ENCODE measurements at places on chromosomes 1 and 21.
A peak's percentile ranks its signal among the peaks of the same experiment; 100 is the strongest.

DNA sequence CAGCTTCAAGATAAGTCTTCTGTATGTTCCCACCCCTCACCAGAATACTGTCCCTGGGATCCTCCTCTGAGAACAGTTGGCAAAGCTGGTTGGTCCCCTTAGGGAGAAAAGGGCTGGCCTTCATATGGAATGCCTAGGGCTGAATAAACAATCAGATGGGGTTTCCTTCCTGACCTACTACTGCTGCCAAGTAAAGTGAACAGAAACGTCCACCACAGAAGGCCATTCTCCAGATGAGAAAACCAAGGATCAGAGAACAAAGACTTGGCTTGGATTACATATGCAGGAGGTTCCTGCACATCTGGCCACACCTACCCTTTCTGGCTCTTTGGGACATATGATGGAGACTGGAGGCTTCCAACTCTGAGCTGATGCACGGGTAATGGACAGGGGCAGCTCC, 194.5 kb downstream of the HIVEP3 start:
- DNase-seq, result no peak

DNA sequence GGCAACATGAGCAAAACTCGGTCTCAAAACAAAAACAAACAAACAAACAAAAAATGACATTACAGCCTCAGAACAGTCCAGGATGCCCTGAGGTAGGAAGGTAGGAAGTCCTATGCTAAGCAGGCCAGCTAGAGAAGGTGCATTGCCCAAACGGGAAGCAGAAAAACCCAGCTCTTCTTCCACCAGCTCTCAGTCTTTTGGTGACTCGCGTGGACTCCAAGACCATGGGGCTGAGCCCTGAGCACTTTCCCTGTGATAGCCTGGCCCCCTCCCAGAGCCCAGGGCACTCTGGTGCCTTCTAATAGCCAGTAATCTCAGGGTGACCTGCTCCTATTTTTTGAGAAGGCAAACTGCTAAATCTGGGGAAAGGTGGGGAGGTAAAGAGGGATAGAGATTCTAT, 16.1 kb downstream of the PHLDA3 start:
- no peak for DNase-seq

DNA sequence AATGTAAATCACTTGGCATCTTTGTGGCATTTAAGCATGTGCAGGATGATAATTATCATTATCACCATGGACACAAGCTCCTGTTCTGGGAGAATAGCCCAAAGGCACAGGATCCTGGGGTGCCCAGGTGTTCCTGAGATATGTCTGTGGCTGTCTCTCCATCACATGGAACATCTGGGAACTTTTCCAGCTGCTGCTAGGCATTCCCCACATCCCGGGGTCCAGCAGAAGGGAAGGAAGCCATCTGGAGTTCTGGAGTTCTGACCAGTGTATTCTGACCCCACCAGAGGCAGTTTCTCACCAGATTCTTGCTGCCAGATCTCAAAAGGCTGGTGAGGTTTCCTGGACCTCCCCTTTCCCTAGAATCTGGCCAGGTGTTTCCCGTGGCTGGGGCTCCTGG, 259.7 kb upstream of the VAMP3 start:
- DNase-seq, result no peak

GRCh38 chr1:204065174-204065985, 7.5 kb upstream of the SOX13 start:
- no peak for DNase-seq

DNA sequence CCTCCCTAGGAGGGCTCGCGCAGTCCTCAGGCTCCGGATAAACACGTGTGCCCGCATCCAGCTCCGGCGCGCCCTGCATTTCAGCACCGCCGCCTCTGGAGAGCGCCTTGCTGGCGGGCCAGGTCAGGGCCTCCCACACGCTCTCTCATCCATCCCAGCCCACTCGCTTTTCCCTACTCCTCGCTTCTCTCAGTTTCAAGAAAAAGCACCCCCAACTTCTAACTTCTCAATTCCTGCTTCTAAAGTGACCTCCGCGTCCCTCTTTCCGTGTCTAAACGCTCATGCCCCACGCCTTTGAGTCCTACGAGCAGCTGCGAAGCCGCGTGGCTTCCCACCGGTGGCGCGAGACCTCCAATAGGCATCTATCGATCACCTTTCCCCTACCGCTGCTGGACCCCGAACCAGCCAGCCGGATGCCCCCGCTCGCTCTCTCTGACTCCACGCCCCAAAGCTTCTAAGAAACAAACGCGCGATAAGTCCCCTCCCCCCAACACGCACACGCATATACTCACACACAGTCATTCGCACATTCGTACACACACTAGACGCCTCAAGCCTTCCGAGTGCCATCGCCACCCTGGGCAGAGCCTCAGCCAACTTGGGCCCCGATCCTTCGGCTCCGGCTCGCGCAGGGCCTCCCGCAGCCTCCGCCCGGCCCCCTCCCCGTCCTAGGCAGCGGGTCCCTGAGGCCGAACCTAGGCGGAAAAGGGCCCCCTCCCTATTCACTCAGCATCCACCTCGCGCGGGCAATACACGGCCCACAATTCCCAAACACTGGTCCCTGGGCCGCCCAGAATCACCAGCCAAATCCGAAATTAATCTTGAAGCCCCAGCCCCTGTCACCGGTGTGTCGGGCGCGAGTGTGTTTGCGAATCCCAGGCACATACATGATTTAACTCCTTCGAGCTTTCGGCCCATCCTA, 1.1 kb downstream of the NMNAT2 start:
- DNase-seq, result peak; percentile 90

- DNase-seq, result no peak
Observed at GRCh38 chr1:27993241-27993640, 33.5 kb downstream of the XKR8 start.

DNA sequence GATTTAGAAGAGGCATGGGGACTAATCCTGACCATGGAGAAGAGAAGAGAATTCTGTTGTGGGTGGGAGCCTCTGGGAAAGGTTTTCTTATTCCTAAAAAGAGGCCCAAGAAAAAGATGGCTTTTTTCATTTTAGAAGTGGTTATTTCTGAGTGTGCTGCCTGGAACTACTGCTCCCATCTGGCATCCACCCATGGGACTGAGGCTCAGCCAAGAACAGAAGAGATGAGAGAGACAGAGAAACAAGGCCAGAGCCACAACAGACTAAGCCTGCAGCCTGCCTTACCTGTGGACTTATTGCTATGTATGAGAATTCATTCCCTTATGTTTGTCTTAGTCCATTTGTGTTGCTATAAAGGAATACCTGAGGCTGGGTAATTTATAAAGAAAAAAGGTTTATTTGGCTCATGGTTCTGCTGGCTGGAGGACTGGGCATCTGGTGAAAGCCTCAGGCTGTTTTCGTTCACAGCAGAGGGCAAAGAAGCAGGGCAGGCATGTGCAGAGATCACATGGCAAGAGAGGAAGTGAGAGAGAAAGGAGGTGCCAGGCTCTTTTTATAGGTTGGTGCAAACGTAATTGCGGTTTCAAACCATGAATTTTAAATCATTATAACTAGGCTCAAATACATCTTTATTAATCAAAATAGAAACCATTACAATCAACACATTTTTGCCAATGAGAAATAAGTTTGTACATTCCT, 57.5 kb upstream of the PRDM2 start:
- no peak for DNase-seq

GRCh38 chr1:35470977-35471613, 86.1 kb downstream of the KIAA0319L start:
- DNase-seq, result no peak

DNA sequence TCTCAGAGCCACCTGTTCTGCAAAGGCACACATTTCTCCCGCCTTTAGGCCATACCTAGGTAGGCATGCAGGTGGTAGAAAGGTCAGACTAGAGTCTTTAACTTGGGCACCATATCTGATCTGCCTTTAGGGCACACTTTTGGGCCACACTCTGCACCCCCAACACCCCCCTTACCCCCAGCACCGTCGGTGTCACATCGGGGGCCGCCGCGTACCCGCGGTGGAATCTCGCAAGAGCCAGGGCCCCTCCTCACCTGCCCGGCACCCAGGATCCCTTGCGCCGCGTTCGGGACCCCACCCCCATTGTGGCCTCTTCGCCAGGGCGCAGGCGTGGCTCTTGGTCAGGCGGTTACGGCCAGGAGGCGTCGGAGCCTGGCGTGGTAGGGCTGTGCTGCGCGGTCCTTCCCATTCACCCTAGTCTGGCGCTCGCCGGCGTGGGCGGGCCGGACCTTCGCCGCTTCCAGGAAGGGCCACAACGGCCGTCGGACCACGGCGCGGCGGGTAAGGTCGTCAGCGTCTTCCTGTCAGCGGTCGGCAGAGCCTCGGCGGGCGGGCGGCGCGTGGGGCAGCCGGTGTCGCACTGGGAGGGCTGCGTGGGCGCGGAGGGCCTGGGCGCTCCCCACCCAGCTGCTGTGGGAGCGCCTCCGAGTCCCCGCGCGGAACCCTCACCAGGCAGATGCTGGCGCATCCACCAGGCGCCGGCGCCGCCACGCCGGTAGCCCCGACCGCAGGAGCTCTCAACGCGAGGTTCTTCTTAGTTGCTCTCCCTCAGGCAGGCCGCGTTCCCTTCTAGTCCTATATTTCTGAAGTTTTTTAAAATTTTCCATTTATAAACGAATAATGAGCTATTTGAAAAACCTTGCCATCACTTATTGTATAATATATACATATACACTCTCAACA, at the start of gene DNAH14:
Gene DNAH14, plus strand, starts transcription at position 341 of the 903 bp plus-strand sequence. CDS start 23,028 bp downstream, outside the sequence.
- peak; percentile 77 for DNase-seq

DNA sequence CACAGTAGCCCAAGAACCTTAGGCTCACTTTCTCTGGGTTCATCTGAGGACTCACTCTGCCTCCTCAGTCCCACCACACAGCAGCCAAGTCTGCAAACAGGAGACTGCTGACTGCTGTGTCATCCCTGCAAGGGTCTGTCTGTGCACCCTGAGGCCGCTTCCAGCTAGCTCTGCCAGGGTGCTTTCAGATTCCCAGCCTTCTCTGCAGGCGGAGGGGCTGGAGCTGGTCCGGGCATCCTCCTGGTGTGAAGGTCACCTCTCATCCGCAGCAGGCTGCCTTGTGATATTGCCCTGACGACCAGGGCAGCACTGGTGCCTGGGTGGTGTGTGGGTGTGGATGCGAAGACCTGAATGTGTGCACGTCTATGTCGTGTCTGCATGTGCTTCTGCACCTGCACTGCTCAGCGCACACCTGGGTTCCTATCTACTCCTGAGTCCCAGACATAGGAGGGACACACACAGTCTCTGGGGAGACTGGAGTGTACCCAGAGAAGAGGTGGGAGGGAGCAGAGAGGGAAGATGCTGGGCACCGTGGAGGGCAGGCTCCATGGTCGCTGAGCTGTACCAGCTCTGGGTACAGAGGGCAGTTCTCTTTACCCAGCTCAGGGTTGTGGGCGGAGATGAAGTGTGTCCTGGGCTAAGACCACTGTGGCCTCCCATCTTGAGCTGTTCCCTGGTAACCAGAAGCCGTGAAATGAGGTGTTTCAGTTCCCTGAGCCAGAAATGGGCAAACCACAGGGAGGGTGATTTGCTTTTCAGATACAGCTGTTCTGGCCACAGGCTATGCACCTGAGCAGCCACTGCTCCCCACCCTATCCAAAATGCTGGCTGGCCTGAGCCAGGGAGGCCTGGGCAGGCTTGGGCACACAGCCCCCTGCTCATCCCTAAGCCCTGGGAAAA, 160.9 kb upstream of the CSF3R start:
- no peak for DNase-seq

DNA sequence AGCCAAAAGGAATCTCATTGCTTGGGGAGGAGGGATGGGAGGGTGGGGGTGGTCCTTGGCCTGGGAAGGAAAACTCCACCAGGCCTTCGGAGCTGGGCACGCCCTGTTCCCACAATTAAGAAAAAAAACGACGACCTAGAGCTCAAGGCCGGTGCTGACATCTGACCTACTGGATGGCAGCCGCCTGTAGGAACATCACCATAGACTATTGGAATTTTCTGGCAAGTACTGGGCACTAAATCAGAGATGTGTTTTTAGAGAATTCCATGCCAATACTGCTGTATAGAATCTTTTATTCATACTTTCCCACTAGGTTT, 729 bp downstream of the NADK start:
- no peak for DNase-seq

DNA sequence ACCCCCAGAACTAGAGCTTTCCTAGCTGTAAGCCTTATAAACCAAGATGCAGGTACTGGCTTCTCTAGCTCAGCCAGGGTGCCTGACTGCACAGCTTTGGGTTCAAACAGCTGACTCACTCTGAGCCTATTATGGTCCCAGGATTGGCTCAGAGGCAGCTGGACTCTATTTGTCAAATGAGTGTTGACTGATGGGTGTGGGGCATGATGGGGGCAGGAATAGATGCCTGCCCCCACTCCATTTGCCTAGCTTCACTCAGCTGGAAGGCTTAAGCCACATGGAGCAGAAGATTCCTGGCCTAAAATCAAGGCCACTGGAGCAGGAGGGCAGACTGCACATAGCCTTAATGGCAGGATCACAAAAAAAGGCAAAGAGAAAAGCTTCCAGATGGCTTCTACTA, 90.5 kb downstream of the PIK3R3 start:
- no peak for DNase-seq

DNA sequence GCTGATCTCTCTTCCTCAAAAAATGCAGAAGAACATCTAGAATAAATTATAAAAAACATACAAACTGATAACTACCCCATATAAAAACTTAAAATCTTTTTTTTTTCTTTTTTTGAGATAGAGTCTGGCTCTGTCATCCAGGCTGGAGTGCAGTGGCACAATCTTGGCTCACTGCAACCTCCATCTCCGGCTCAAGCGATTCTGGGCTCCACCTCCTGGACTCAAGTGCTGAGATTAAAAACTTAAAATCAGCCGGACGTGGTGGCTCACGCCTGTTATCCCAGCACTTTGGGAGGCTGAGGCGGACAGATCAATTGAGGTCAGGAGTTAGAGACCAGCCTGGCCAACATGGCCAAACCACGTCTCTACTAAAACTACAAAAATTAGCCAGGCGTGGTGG, 31.1 kb downstream of the LIN9 start:
- no peak for DNase-seq

DNA sequence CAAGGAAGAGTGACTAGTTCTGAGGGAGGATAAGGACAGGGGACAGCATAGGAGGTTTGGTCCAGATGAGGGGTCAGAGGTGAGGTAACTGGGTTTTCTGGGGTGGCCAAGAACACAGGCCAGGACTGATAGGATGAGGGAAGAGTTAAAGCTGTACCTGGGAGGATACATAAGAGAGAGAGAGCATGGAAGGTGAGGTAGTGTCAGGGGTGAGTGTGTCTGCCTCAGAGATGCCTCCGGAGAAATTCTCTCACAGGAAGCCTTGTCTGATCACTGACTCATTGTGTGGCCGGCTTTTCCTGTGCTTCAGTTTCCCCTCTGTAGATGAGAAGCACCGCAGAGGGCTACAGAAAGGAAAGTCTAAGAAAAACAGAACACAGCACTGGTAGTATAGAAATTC, 40.2 kb downstream of the FASLG start:
- DNase-seq, result peak; percentile 35

GRCh38 chr1:63804829-63805484, 31.1 kb downstream of the ROR1 start:
- DNase-seq, result no peak

- peak; percentile 75 for DNase-seq
Observed at GRCh38 chr1:48677306-48678287, 99.1 kb downstream of the BEND5 start.

- DNase-seq, result no peak
Observed at GRCh38 chr21:24826822-24827221, 780.5 kb downstream of the MRPL39 start.

DNA sequence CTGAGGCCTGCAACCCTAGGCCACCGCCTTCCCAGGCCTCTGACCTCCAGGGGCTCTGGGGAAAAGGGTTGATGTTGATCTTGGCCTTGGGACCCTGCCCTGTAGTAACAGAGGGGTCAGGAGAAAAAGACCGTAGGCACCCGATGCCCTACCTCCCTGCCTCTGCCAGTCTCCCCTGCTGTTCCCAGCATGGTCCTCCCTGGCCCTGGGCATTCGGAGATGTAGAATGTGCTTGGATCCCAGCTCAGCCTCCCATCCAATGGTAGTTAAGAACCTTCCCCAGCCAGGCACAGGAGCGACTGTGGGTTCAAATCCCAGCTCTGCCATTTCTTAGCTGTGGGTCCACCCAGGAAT, 72.0 kb upstream of the TARDBP start:
- no peak for DNase-seq

All from endothelial cell (in vitro differentiated cells).